Activated CD8-positive, alpha-beta memory T cell treated with anti-CD3 and anti-CD28 coated beads, Interleukin-2, amount 10 ng/mL, durations not matched to agents 7 days and 5 days (primary cell): ENCODE measurements at places on chromosomes 2 and 18. TPM values are rescaled to one million over a fixed set of nuclear protein-coding genes. Genes with fewer than 3 reads are reported as not detected.

Gene STPG4
- 0.40 TPM for total RNA-seq

Gene CCDC178
- not detected for total RNA-seq

Gene CERS6
- 5.0 TPM for total RNA-seq

Gene CAPN13
- total RNA-seq: not detected

Gene MYCN
- total RNA-seq: not detected

Gene ALPI
- not detected for total RNA-seq

Gene GAL3ST2
- 0.20 TPM for total RNA-seq

Gene GKN2
- not detected for total RNA-seq

Gene FZD7
- total RNA-seq: 0.18 TPM

Gene LRRC30
- not detected for total RNA-seq

Gene FIGN
- total RNA-seq: not detected

Gene SFTPB
- total RNA-seq: not detected

Gene ITGB6
- not detected for total RNA-seq

Gene DSG3
- total RNA-seq: not detected
